ENCODE measurements at places on chromosomes 12 and 14.

DNA sequence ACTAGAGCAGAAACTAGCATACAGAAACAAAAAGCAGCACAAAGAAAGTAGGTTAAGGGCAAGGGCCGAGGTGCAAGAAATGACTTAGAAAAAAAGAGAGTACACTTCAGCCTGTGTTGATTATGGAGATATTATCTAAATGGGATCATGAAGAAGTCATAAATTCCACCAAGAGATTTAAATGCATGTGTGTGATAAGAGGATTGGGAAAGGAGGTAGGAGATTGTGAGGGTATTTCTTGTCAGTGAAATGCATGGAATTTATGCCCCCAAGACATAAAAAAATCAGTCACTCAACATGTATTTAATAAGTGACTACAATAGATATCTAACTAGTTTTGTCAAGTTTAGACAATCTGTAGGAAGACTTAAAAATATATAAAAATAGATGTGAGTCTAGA is 976.2 kb upstream of the LRFN5 start:
- H3K27me3 ChIP-seq = no peaks in the 10 kb centered on the region
- H3K27ac ChIP-seq = no peak overlapping the region
- no peaks in the 10 kb centered on the region for H3K4me1 ChIP-seq
- H3K36me3 ChIP-seq = no peaks in the 10 kb centered on the region
- H3K4me3 ChIP-seq = peak overlapping the region; percentile 0
- no peak for DNase-seq

DNA sequence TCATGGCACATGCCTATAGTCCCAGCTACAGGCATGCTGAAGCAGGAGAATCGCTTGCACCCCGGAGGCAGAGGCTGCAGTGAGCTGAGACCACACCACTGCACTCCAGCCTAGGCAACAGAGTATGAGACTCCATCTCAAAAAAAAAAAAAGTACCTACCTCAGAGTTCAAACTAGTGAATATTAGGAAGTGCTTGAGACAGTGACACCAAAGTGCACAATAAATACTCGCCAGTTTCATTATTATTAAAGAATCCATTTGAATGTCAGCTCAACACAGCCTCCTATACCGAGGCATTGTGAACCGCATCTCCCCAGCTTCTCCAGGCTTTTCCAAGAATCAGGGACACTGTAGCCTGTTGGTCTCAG is 5.0 kb downstream of the GAPDH start:
- DNase-seq = no peak
- H3K36me3 ChIP-seq = peaks cover 3% of the 10 kb centered on the region
- peak overlapping the region; percentile 9 for H3K4me3 ChIP-seq
- no peaks in the 10 kb centered on the region for H3K27me3 ChIP-seq
- peaks cover 35% of the 10 kb centered on the region for H3K4me1 ChIP-seq
- peak overlapping the region; percentile 83 for H3K27ac ChIP-seq

DNA sequence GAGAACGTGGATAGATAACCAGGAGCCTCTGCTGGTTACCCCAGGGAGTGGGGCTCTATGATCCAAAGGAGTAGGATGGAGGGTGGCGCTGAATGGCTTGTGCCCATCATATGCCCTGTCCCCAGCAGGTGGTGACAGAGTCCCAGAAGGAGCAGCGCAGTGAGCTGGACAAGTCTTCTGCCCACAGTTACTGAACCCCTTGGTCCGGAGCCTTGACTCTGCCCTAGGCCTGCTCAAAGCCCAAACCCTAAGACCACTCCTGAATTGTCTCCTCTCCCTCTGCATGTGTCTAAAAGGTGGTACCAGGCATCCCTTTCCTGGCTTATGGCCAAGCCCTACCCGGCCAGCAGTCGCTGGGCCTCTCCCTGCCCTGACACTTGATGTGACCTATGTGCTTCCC is 3.2 kb downstream of the PRPH start:
- H3K27me3 ChIP-seq = peaks cover 39% of the 10 kb centered on the region
- no peak overlapping the region for H3K27ac ChIP-seq
- H3K4me3 ChIP-seq = peak overlapping the region; percentile 39

- H3K36me3 ChIP-seq = no peaks in the 10 kb centered on the region
- peaks cover 3% of the 10 kb centered on the region for H3K4me1 ChIP-seq
- no peak overlapping the region for H3K4me3 ChIP-seq
- H3K27me3 ChIP-seq = no peaks in the 10 kb centered on the region
These were observed 350.1 kb downstream of the NELL2 start for GRCh38 chr12:44525806-44526654.

DNA sequence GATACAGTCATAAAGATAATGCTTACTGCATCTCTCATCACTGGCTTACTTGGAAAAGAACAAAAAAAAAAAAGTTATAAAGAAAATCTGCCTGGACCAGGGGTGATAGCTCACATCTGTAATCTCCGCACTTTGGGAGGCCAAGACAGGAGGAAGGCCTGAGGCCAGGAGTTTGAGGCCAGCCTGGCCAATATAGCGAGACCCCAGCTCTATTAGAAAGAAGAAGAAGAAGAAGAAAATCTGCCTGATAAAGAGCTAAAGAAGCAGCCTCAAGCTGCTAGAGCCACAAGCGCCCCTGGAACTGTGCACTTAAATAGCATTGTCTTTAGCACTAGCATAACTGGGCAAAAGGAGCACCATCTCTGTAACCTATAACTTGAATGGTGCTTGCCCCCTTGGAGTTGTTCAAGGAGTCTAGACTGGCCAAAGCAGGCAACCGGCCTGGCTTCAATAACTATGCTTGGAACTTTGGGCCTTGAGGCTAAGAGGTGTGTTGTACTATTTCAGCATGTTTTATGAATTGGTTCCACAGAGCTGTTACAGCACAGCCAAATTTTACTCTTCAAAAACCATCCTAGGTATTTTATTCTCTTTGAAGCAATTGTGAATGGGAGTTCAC is 53.2 kb downstream of the SINHCAF start:
- no peak overlapping the region for H3K4me3 ChIP-seq
- no peak for DNase-seq
- H3K4me1 ChIP-seq = peaks cover 3% of the 10 kb centered on the region
- H3K27ac ChIP-seq = peak overlapping the region; percentile 19
- H3K36me3 ChIP-seq = peaks cover 5% of the 10 kb centered on the region
- no peaks in the 10 kb centered on the region for H3K27me3 ChIP-seq

Data from T-helper 17 cell (primary cell).